ENCODE measurements at places on chromosomes 7 and 10. TPM values are rescaled to one million over a fixed set of nuclear protein-coding genes. Genes with fewer than 3 reads are reported as not detected.

DNA sequence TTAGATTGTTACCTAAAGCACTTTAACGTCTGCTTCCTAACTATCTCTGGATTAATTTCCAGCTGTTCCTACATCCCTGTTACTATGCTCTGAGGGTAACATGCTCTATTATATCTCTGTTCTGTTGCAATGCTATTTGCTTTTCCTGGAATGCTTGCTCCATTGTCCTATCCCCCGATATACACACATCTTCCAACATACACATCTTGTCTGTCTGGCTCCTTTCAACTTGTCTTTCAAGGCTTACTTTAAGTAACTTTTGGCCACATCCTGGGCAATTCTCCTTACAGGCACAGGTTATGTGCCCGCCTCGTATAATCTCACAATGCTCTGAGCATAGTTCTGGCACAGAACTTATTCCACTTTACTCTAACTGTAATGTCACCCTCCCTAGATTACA lies 96.2 kb downstream of the CDK6 start:
- no peak for DNase-seq

DNA sequence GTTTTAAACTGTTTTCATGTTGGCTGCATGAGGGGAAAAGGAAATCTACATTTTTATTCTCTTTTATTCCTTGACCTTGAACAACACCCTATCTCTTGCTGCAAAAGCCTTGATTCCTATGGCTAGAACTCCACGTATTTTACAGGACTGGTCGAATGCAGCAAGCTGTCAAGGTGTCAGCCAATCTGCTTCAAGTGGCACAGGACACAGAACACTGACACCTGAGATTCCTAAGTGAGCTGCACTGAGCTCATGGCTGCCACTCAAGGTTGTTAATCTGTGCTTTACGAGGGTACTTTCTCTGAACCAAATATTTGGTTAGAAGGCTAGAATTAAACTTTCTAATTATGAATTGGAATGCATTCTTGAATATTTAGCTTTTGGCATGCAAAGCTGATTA lies 349.7 kb upstream of the COBL start:
- DNase-seq: no peak

Gene PDCD4
- 79.9 TPM for total RNA-seq

DNA sequence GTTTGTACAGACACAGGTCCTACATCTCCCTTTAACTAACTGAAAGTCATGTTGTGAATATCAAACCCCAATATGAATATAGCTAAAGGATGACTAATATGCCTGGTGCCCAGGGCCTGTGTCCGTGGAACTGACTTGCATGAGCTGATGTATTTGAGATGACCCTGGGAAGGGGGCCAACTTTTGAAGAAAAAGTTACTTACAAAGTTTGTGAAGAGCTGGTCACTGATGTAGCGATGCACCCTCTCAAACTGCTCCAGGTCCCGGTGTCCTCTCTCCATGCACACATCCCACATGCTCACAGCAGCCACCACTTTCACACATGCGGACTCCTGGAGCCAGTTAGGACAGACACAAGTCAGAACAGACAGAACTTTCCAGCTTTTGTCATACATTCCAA lies 106.2 kb downstream of the ABCC2 start:
- peak; percentile 59 for DNase-seq

GRCh38 chr10:96271016-96271815 lies at the start of gene BLNK:
Gene BLNK, minus strand, starts transcription at chr10:96271569. Its CDS starts 171 bp downstream, at chr10:96271398.
- DNase-seq: no peak

Gene SDK1
- 4.2 TPM for total RNA-seq

GRCh38 chr7:17584822-17585221 lies 286.4 kb downstream of the AHR start:
- DNase-seq: peak; percentile 93

- DNase-seq: peak; percentile 29
Measured at GRCh38 chr7:129739427-129739826, 127.9 kb downstream of the NRF1 start.

DNA sequence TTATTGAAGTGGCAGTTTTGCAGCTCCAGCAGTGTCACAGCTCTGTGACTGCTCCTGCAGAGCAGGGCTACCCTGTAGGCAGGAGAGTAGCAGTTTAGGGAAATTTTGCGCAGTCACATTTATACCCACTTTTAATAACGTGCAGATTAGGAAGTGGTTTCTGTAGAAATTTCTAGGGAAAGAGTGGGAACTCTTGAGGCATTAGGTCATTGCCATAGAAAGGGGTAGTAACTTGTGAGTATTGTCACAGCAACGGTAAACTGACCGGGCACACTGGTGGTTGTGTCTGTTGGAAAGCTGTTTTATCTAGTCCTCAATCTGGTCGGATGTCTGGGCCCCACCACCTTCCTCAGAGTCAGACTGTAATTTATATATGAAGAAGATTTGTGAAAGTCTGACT lies 51.9 kb downstream of the CDC14C start:
- DNase-seq: no peak

DNA sequence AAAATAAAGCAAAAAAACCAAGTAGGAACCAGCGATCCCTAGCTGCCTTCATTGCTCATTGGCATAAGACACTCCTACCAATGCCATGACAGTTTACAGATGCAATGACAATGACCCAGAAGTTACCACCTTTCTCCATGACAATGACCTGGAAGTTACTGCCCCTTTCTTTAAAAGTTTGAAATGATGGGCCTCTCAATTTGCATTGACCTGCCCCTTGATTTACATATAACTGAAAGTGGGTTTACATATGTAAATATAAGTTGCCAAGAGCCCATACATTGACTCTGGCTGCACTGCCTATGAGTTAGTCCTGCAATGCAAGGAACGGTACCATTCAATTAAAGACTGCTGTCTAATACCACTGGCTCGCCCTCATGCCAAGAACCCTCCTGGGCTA lies 240.7 kb upstream of the LRRN3 start:
- DNase-seq: no peak

- DNase-seq: peak; percentile 80
Measured at GRCh38 chr10:72027498-72027897, 60.9 kb downstream of the SPOCK2 start.

- no peak for DNase-seq
Measured at GRCh38 chr7:40311307-40311706, 176.5 kb downstream of the SUGCT start.

GRCh38 chr7:12229046-12229445 lies 18.0 kb downstream of the TMEM106B start:
- DNase-seq: peak; percentile 36

DNA sequence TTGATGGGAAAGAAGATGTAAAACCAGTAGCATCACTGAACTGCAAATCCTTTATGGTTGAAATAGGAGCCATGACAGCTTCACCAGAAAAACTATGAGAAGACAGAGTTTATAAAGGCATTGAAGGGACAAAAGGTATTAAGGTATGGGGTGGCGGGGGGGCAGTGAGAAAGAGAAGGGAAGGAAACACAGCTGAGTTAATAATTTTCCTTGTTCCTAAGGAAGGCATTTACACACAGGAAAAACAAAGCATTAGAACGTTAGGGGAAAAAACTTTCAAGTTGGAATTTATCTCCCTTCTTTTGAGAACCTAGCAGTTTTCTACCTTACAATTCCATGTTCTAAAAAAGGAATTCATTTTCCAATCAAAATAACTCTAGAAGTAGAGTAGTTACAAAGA lies 4.4 kb downstream of the LARP4B start:
- no peak for DNase-seq

All from astrocyte (in vitro differentiated cells and primary cell).